ENCODE measurements at places on chromosomes 13 and 19.

DNA sequence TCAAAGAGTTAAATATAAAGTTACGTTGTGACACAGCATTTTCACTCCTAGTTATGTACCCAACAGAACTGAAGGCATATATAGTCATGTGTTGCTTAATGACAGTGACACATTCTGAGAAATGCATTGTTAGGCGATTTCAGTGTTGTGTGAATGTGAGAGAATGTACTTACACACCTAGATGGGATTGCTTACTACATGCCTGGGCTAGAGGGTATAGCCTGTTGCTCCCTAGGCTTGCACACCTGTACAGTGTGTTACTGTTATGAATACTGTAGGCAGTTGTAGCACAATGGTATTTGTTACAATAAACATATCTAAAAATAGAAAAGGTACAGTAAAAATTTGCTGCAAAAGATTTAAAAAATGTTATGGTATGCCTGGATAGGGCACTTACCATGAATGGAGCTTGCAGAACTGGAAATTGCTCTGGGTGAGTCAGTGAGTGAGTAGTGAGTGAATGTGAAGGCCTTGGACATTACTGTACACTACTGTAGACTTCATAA, 89.2 kb downstream of the DHRS12 start:
- DNase-seq, result no peak

DNA sequence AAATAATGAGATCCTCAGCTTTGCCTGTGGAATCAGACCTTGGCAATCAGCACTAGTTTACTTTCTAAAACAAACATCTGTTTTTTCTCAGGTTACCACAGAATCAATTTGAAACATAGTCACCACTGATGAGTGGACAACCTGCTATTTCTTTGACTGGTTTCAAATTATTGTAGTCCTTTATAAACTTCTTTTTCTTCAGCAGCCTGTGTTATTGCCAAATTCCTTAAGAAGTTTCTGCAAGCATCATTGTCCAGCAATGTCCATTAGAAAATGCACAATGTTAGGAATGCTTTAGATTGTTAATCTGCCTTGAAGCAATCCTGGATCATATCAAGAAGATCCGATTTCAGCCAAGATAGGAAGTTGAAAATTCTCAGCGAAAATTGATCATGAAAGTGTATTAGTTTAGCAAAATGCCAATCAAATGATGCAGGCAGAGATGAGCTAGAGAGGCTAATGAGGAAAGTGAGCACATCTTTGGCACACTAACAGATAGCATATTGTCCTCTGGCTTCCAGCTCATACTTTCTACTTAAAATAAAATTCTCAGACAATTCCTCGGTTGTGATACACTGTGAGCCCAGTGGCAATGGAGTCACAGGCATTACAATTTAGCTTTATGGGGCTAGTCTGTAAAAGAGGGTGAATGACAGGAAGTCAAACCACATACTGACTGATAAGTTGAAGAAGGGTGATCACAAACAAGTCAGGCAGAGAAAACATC, 270.6 kb downstream of the SLITRK6 start:
- no peak for DNase-seq

- no peak for DNase-seq
Observed at GRCh38 chr13:105135852-105136615, 1399.4 kb downstream of the EFNB2 start.

GRCh38 chr19:5827342-5827890, 12.1 kb downstream of the FUT6 start:
- DNase-seq, result no peak

GRCh38 chr13:55583953-55584593, 1556.6 kb upstream of the PRR20A start:
- DNase-seq, result no peak

DNA sequence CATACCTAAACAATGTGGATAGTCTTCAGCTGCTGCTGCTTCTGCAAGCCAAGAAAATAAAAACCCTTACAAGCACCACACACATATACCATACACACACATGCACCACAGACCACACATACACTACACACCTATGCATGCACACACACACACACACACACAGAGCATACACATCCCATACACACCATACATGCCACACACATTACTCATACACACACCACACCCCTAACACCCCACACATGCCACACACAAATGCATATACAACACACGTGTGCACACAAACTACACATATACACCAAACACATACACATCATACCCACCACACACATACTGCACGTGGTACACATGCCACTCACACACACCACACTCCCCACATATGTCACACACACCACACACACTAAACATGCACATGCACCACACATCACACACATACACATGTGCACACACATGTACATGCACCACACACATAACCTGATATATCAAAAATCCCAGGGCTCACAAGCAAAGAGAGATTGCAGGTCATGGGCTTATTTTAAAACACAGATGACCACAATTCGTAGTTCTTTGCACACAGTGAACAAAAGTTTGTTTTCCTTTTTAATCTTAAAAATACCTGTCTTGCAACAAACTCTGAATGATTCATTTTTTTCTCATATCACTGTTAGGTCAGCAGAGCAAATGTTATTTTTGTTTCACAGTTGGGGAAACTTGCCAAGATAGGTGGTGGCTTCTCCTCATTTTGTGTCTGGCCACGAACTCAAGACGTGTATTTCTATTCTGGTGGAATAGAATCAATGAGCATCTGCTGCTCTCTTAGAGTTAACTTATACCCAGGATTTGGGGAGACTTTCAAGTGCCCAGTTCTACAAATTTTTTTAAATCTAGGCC, 456.6 kb downstream of the FGF9 start:
- no peak for DNase-seq

GRCh38 chr13:73429701-73430100, 370.9 kb downstream of the KLF5 start:
- DNase-seq, result no peak

Data from T-cell (primary cell).